ENCODE measurements at places on chromosomes 13 and 19.
A peak's percentile ranks its signal among the peaks of the same experiment; 100 is the strongest.

DNA sequence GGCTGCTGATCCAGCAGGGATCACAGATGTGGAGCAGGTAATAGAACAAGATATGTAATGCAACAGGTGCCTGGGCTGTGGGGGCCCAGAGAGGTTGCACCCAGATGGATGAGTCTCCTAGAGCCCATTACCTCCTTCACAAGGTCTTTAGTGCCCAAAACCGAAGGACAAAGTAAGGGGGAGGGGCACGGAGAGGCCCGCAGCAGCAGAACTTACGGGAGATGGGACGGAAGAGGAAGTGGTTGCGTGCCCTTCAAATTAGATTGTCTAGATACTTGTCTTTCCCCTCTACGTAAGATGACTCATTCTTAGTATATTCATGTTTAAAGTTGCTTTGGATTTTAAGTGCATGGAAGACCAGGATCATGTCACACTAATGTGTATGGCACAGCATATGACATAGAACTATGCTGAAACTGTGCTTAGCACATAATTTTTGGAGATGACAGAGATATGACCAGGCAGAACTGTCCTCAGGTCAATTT is 5.7 kb upstream of the MRPS31 start:
- DNase-seq: no peak

- DNase-seq: no peak
Measured at GRCh38 chr13:49258089-49258796, 10.5 kb downstream of the CDADC1 start.

- no peak for DNase-seq
Measured at GRCh38 chr19:48656840-48657474, 11.0 kb upstream of the CA11 start.

DNA sequence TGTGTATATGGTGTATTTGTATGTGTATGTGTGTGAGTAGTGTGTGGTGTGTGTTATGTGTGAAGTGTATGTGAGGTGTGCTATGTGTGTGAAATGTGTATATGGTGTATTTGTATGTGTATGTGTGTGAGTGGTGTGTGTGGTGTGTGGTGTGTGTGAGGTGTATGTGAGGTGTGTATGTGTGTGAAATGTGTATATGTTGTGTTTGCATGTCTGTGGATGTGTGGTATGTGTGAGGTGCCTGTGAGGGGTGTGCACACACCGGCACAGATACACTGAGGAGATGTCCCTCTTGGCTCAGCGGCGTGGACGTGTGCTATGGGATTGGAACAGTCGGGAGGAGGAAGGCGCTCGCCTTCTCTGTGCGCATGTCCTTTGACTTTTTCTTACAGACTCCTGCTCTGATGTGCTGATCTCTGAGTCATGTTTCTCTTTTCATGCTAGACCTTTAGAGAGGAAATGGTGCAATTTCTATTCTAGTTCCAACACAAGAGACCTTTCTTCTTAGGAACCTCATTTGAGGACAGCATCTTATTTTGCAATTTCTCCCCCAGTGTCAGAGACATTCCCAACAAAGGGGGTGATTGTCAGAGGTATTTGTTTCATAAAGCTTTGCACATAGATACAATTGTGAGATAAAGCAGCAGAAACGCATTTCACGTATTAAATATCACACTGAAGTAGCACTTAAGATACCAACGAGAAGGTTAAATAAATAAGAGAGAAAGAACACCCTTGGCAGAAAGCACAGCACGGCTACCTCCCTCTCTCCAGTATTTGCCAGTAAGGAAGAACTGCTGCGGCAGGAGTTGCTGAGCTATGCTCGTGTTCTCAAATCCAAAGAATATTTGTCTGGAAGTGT is 11.3 kb upstream of the TNFRSF19 start:
- peak; percentile 16 for DNase-seq

- no peak for DNase-seq
Measured at GRCh38 chr19:30281906-30282305, 90.3 kb upstream of the ZNF536 start.

Data from NCI-H1436 (cell line).